Cortex of kidney (tissue), 1 donor: ENCODE measurements at places on chromosomes 6 and 20.

DNA sequence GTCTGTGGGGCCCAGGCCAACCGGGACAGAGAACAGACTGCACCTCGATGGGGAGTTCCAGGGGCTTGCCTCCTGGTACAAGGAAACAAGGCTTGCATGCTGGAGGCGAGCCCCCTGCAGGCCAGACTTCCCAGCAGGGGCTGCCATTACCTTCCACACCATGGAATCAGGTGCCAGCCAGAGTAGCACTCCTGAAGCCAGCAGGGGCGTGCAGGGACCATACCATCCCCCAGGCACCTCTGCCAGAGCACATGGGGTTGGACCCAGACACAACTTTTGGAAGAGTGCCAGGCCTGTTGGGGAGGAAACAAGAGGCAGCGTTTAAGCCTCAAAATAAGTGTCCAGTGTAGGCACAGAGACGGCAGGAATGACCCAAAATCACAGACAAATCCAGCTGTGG, 6.5 kb downstream of the DDO start:
- DNase-seq: no peak

DNA sequence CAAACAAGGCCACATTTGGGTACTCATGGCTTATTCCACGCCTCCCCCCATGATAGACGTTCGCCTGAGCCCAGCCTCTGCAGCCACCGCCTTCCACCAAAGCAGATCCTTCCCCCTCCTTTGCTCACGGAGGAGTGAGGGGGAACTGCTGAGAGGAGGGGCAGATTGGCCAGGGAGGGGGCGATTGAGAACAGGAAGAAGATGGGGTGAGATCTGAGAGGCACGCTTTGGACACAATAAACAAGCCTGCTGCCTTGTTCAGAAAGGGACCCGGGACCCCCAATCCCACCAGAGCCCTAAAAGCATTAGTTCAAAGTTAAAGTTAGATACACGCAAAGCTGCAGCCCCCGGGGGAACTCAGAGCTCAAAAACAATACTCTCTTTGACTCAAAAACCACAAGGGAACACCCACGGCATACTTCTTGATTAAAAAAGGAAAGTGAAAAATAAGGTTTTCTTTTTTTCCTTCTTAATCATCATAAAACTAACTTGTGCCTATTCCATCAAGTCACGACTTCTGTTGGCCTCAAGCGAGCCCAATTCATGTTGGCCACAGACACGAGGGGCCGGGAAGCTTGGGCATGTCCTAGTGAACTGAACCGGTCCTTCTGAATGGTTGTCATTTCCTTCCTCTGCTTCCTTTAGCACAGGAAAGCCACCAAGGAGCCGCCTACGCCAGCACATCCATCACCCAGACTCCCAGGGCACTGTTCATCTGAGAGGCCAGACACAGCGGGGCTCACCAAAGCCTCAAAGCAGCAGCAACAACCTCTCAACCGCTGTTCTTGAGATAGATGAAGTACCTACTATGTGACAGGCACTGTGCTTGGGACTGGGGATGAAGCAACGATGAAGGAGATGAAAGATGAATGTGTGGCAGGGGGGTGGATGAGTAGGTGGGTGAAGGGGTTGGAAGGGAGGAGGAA, 44.7 kb downstream of the NFATC2 start:
- DNase-seq: no peak

DNA sequence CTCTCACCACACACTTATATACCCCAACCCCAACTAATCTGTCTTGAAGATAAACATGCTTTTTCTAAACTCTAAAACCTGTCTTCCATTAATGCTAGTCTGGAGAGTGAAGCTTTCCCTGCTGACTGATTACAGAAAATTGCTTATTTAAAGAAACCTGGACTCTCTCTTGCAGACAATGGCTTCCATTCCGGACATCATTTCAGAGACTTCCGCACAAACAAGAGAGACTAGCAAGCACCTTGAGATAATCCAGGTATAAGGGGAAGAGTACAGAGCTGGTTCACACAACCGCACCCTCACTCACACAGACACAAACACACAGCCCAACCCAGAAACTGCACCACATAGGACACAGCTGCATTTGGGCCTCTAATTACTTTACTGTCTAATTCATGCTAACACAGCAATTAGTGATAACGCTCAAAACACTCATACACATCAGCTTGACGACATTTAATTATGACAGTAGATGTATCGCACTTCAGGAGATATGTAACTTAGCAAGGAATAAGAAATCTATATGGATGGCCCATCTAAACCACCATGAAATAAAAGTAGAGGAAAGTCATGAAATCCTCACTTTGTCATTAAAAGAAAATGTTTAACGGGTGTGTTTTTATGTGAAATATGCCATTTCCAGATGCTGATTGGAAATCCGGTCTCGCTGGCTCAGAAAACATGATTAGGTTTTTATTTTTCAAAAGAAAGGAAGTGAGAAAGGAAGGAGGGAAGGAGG, 138.1 kb upstream of the JARID2 start:
- no peak for DNase-seq

DNA sequence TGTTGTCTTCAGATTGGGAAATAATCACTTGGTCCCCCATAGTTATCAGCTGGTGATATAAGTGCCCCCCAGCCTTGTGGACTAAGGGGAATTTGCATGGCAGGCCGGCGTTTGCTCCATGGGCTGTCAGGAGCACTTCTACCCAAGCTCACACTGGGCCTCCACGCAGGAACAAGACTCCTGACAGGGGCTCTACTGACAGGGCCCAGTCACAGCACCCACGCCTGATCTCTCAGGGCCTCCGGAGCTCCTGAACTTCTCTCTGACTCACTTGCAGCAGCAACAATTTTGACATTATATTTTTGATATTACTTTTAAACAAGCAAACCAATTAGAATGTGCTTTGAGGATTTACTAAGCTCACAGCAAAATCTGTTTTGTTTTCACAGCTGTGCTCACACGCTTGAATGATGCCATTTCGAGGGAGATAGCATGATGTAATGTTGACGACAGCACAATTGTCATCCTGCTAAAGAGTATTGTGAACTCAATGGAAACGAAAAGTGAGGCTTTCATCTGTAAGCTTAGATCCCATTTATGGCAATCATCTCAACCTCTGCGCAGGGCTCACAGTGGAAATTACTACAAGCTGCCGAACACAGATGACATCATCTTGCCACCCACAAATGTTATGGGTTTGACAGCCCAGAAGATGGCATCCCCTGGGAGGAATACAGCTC, 28.7 kb upstream of the TXNDC5 start:
- no peak for DNase-seq

DNA sequence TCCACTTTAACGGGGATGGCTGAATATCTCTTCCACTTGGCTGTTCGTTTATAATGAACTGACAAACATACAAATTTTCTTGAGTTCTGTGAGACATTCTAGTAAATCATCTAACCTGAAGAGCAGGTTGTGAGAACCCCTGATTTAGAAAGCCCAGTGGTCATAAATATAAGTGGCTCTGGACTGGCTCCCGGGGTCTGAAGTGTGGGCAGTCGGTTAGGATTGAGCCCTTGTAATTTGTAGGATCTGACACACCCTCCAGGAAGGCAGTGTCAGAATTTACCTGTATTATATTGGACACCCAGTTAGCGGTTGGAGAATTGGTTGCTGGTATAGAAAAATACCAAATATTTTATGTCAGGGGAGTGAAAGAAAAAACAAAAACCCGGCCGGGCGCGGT, 6.8 kb upstream of the GMEB2 start:
- no peak for DNase-seq
